ENCODE measurements at places on chromosomes 4 and X. TPM values are rescaled to one million over a fixed set of nuclear protein-coding genes. Genes with fewer than 3 reads are reported as not detected.

DNA sequence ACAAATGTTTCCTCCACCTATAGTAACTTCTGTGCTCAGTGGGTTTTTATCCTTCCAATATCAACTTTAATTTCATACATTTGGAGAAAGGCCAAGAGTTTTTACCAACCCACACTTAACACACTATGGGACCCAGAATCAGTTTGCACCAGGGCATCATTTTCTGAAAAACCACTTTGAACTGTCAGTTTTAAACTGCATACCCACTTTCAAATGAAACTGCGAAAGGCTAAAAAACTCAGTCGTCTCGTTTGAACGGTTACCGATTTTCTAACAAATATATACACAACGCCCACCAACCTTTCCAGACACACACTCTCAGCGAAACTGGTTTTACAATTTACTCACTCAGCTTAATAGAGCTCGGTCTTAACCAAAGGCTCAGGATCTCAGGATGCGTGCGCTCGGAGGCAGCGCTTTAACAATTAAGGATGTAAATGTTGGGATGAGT is 376 bp downstream of the ABCG2 start:
- no peak overlapping the region for H3K27ac ChIP-seq
- peak overlapping the region; percentile 58 for H3K4me3 ChIP-seq
- H3K4me1 ChIP-seq: no peaks in the 10 kb centered on the region

DNA sequence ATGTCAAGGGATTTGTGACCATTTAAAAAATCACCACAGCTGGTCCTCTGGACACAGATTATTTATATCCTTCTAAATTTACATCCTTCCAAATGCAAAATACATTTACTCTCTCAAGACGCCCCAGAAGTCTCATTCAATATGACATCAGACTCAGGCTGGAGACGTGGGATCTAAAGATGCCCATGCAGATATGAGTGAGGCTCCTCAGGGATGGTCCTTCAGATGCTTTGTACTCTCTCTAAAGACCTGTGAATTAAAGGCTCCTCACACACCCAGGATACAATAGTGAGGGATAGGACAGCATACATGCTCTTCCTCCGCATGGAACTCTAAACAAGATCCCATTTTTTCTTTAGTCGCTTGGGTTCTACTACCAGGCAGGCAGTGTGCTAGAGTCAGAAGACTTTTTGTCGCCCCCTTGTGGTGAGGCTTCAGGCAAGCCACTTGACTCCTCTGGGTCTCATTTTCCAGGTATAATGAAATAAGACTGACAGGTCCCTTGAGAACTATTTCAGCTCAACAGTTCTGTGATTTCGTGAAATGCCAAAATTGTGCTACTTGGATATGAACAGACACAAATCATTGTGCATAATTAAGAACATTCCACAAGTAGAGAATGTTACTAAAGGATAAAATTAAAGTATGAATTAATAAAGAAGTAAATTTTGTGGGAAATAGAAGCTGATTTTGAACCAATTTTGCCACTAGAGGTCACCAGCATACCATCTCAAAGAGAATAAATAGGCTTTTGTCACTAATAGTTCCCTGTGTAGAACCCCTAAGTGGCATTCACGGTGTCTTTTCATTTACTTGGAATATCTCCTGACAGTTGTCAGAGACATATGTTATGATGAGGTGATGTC is 13.7 kb upstream of the SCOC start:
- H3K27me3 ChIP-seq: no peaks in the 10 kb centered on the region
- H3K4me1 ChIP-seq: no peaks in the 10 kb centered on the region
- no peaks in the 10 kb centered on the region for H3K36me3 ChIP-seq
- no peak overlapping the region for H3K27ac ChIP-seq
- H3K4me3 ChIP-seq: no peak overlapping the region
- DNase-seq: no peak

DNA sequence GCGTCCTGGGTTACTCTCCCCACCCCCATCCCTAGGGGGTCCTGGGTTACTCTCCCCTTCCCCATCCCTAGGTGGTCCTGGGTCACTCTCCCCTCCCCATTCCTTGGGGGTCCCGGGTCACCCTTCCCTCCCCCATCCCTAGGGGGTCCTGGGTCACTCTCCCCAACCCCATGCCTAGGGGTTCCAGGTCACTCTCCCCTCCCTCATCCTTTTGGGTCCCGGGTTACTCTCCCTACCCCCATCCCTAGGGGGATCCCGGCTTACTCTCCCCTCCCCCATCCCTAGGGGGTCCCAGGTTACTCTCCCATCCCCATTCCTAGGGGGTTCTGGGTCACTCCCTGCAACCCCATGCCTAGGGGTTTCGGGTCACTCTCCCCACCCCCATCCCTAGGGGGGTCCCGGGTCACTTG is 1.5 kb downstream of the ASMTL start:
- DNase-seq: no peak
- peaks cover 15% of the 10 kb centered on the region for H3K4me1 ChIP-seq
- H3K27me3 ChIP-seq: no peaks in the 10 kb centered on the region

GRCh38 chrX:132413459-132413858 is 75.4 kb downstream of the MBNL3 start:
- H3K4me1 ChIP-seq: no peaks in the 10 kb centered on the region
- no peaks in the 10 kb centered on the region for H3K36me3 ChIP-seq
- no peak overlapping the region for H3K27ac ChIP-seq
- DNase-seq: no peak

- H3K4me1 ChIP-seq: peaks cover 38% of the 10 kb centered on the region
- no peak overlapping the region for H3K4me3 ChIP-seq
- no peaks in the 10 kb centered on the region for H3K36me3 ChIP-seq
- H3K27ac ChIP-seq: no peak overlapping the region
Observed at GRCh38 chrX:69022430-69022829, 142.8 kb downstream of the PJA1 start.

Gene PAGE4
- not detected for total RNA-seq

All from heart left ventricle (tissue), 16 donors.